ENCODE measurements at places on chromosomes 4 and X. TPM values are rescaled to one million over a fixed set of nuclear protein-coding genes. Genes with fewer than 3 reads are reported as not detected.

CFP gene
- 19.3 TPM for total RNA-seq

DCAF12L1 gene
- not detected for total RNA-seq

CHRNA9 gene
- total RNA-seq: 0.64 TPM

TLL1 gene
- total RNA-seq: not detected

FHDC1 gene
- 0.11 TPM for total RNA-seq

BGN gene
- not detected for total RNA-seq

RS1 gene
- not detected for total RNA-seq

TLR10 gene
- total RNA-seq: not detected

NMU gene
- total RNA-seq: not detected

FRMPD4 gene
- not detected for total RNA-seq

INPP4B gene
- 104 TPM for total RNA-seq

NWD2 gene
- total RNA-seq: not detected
